NCI-H446 (cell line): ENCODE measurements at places on chromosomes 7 and 10.

- no peak for DNase-seq
Measured at GRCh38 chr10:118680197-118680596, 74.6 kb downstream of the CACUL1 start.

- DNase-seq = no peak
Measured at GRCh38 chr7:2971914-2972834, 71.5 kb downstream of the CARD11 start.

- no peak for DNase-seq
Measured at GRCh38 chr7:18873734-18874336, 243.6 kb downstream of the TWIST1 start.

DNA sequence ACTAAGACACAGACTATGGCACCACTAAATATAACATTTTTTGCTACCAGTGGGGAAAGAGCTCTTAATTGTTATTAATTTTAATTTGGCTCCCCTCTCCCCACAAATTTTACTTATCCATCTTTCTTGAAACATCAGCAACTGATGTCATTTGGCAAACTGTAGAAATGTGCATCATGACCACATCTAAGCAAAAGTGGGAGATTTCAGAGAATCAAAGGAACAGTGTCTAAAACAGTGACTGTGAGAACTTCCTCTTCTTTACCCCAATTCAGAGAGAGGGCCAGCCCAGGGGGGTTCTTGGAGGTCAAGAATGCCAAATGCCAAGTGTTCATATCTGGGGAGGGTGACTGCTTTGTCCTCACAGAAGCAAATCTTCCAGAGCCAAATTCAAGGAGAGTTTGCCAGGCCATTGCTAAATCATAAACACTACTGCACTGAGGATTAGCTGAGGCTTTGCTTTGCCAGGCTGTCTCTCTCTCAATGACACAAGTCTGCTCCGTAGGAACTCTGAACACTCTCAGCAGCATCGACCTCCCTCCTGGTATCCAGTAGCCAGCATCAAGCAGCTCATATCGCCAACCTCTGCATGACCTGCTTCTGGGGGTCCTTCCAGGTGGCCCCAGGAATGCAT, 65.6 kb downstream of the ITIH5 start:
- DNase-seq = no peak

GRCh38 chr7:35522697-35523096, 172.2 kb downstream of the HERPUD2 start:
- DNase-seq = no peak

DNA sequence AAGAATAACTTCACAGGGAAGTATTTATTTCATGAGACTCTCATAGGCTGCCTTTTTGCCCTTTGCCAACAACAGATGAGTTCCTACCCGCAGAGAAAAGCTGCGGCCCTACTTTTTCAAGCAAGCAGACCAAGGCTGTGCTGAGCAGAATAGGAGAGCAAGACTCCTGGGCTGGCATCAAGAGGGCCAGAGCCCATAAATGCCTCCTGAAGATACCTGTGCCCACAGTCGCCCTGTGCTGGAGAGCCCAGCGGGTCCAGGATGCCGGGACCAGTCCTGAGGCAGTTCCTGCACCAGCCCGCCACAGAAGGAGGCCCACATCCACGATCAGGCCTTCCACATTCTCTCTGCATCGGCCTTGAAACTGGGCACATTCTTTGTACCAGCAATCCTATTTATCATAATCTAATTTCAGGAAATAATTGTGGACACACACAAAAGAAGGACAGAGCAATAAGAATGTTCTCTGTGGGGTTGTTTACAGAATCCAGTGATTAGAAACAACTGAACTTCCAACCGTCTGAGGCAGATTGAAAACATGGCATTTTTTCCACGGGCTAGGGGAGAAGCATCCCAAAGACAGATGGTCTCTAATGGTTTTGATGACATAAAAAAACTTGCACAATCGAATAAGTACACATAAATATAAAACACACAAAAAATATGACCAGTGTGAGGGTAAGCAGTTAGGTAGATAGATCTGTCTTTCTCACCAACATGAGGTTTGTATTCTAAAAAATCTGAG, 95.6 kb downstream of the CPXM2 start:
- DNase-seq = no peak

- DNase-seq = no peak
Measured at GRCh38 chr10:133129859-133130495, 30.0 kb upstream of the KNDC1 start.

DNA sequence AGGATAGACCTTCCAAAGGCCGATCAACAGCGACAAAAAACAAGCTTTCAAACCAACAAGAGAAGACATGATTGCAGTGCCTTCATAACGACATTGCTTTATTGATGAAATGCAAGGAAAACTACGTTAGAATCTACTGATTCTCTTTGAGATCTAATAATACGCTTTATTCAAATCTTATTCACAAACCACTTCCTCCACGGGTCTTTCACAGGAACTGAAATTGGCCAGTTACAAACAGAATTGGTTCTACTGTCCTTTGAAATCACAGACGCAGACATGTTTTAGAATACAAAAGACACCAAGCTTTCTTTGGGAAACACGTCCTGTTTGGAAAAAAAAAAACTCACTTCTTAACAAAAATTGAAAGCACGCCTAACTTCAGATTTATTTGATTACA, 74.7 kb upstream of the SEPHS1 start:
- no peak for DNase-seq

GRCh38 chr7:116316838-116317628, 106.7 kb downstream of the TES start:
- DNase-seq = peak; percentile 34

DNA sequence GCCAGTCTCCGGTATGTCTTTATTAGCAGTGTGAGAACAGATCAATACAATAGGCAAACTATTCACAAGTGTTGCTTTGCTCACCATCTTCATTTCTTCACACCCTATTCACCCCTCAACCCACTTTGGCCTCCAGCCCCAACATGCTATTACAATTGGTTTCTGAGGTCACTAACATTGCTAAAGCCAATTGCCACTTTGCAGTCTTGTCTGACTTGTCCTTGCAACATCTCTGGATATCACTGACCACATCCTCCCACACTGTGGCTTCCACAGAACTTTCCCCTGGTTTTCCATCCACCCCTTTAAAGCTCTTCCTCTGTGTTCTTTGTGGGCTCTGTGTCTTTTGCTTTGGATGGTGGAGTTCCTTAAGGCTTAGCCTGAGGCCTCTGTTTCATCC, 5.2 kb upstream of the APBB1IP start:
- DNase-seq = no peak

GRCh38 chr7:18975689-18976280, 141.7 kb downstream of the TWIST1 start:
- DNase-seq = peak; percentile 36

DNA sequence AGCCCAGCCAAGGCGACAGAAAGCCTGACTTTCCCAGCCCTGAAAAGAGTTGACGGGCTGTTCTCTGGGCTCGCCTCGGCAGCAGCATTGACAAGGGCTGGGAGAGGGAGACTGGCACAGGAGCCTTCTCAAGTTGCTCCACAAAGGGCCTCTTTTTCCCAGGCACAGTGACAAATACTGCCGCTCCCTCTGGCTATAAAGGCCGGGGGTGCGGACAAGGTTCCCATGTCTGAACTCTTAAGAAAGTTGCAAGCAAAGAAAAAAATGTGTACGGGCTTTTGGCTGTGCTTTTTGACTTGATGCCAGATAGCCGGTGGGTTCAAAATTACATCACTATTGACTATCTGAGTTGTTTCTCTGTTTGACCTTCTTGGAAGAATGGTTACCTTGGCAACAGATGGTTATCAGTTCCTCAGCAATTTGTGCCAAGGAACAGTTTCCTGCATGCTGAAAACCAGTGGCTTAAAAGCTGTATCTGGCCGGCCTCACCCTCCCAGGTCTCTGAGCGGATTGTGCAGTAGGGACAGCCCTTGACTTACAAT, 115.9 kb upstream of the EEPD1 start:
- no peak for DNase-seq

GRCh38 chr10:70901276-70901878, 13.0 kb upstream of the PCBD1 start:
- no peak for DNase-seq

GRCh38 chr7:143013893-143014292, 13.0 kb downstream of the OR9A2 start:
- peak; percentile 3 for DNase-seq

- DNase-seq = peak; percentile 19
Measured at GRCh38 chr7:32206987-32207386, 136.8 kb upstream of the PDE1C start.

DNA sequence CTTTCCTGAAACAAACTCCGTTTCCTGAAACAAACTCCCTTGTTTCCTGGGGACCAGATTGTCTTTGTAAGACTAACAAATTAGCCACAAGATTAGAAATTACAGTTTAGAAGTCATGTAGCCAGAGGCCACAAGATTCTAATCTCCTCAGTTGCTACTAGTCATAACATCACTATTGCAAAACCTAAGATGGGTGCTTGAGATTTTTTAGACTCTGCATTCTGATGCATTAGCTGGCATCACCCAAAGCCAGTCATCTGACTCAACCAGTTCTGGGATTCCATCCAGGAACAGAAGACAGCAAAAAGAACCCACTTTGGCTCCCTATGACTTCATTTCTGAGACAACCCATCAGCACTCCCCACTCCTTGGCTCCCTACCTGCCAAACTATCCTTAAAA, 367.9 kb upstream of the MBL2 start:
- DNase-seq = no peak

DNA sequence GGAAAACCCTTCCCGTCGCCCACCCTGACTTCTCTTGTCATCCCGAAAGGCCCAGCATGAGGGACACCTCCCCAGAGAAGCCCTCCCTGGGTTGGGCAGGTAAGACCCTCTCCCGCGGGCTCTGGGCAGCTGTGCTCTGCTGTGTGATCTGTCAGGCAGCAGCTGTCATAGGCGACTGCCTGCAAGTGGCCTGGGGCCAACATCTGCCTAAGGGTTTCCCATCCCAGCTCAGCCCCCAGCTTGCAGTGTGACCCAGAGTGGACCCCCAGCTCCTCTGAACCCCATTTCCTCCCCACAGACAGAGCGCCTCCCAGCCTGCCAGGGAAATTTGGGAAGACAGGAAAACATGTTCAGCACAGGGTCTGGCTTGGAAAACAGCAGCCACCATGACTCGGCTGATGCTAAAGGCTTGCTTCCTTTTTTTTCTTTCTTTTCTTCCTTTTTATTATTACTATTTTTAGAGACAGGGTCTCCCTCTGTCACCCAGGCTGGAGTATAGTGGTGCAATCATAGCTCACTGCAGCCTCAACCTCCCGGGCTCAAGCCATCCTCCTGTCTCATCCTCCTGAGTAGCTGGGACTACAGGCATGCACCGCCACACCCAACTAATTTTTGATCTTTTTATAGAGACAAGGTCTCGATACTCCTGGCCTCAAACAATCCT, 18.3 kb upstream of the TNRC18 start:
- DNase-seq = no peak

GRCh38 chr7:9719303-9719702, 1254.4 kb upstream of the PHF14 start:
- DNase-seq = no peak

DNA sequence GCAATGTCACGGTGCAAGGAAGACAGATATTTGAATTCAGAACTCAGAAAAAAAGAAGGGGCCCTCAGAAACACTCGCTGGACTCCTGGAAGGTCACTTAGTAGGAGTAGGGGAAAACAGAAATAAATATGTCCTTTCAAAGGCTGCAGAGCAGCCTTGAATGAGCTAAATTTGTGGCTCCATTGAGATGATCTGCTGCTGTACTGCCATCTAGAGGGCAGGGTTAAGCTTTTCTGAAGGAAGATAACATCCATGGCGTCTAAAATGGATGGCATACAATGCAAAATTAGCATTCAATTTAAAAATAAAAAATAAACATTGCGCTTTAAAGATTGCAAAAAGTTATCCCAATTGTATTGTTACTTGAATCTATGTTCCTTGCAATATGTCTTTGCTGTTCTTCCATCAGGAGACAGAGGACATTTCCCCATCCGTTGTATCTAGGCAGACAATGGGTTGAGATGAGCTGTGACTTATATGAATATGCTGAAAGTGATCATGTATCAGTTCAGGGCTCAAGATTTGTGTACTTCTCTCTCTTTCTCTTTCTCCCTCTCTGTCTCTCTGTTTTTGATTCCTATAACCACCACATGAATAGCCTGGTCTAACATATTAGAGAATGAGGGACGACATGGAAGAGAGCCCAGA, 642.2 kb downstream of the SH2D4B start:
- no peak for DNase-seq

DNA sequence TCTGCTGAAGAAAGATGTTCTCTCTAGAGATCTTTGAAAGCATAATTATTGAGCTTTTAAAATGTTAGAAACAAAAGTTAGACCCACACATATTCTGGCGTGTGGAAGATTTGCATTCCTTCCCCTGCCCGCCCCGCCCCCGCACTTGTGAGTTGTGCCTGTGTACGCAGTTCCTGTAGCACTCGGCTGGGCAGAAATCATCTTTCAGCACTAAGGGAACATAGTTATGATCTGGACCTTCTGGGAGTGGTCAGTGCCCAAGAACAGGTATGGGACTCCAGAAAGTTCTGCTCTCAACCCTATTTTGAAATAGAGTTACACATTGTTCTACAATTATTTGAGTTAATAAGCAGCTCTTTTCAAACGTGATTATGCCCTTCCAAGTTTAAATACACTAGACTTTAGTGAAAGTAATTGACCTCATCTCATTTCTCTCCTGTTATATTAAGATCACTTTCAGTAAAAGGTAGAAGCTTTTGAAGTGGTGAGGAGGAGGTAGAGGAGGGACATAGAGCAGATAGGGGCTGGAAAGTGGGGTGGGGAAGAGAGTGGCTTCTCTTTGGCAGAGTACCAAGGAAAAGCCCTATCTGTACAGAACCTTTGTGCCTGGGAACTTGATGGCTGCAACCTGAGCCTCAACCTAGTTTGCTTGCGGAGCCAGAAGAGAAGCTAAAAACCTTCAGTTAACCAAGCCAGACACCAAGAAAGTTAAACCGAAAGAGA, 5.7 kb downstream of the BLVRA start:
- DNase-seq = no peak

DNA sequence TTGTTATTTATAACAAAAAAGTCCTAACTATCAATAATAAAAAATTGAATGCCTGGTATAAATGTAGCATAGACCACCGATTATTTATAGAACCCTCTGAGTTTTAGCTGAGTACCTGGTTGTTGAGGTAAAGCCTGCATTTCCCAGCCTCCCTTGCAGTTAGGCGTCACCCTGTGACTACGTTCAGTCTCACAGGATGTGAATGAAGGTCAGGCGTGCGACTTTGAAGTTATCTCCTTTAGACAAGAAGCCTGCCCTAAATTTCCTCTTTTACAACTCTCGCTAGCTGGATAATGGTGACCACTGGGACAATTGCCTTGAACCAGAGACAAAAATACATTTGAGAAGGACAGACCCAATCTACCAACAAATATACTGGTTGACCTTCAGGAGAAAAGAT, 67.5 kb upstream of the TES start:
- DNase-seq = no peak

GRCh38 chr7:47458057-47458456, 123.9 kb downstream of the TNS3 start:
- no peak for DNase-seq

- DNase-seq = peak; percentile 80
Measured at GRCh38 chr10:79178614-79179163, 109.9 kb downstream of the ZMIZ1 start.

DNA sequence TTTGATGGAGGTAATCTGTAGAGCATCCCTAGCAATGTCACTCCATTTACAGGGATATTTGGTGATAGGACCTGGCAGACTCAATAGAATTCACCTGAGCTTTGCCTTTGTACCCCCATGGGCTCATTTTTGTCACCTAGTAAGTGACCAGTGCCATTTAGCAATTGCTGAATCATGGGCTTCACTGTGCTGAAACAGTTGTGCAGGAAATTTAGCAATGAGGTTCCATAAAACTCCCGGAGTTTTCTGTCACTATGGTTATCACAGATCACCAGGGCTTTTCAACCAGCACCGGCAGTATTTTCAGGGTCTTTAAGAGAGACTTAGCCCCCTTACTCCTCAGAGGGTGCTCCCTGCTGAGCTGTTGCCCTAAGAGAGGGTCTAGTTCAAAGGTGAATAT, 40.2 kb downstream of the FAS start:
- DNase-seq = no peak
